ENCODE measurements at places on chromosomes 2 and 18.

GRCh38 chr2:29742656-29743055 is 178.7 kb downstream of the ALK start:
- DNase-seq, result no peak

- DNase-seq, result no peak
These were observed 94.8 kb upstream of the LTBP1 start for GRCh38 chr2:32851777-32852439.

DNA sequence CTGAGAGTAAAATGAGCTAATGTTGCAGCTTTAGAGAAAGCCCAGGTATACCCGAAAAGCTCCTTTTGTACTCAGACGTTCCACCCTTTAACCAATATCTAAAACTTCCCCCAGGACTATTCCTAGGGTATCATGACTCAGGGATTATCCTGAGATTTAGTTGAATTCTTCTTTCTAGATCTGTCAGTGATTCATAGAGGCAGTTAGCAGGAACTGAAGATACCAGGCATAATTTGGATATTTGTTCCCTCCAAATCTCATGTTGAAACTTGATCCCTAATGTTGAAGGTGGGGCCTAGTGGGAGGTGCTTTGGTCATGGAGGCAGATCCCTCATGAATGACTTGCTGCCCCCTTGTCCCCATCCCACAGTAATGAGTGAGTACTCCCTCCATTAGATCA is 161.2 kb upstream of the LRP1B start:
- DNase-seq, result no peak

DNA sequence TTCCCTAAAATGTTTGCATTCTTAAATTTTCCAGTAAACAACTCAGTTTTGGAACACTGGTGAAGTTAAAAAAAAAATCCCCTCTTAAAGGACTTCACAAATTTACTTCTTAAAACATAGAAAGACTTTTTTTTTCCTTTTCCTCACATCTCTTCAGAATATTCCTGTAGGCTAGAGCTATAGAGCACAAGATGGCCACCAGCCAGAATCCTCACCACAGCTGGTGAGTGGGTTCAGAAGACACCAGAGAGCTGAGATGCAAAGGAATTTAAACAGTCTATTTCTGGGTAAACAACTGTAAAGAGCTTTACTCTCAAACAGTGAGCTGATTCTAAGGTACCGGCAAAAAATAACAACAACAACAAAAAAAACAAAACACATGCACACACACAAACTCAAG is 252.8 kb downstream of the LRP1B start:
- DNase-seq, result no peak

DNA sequence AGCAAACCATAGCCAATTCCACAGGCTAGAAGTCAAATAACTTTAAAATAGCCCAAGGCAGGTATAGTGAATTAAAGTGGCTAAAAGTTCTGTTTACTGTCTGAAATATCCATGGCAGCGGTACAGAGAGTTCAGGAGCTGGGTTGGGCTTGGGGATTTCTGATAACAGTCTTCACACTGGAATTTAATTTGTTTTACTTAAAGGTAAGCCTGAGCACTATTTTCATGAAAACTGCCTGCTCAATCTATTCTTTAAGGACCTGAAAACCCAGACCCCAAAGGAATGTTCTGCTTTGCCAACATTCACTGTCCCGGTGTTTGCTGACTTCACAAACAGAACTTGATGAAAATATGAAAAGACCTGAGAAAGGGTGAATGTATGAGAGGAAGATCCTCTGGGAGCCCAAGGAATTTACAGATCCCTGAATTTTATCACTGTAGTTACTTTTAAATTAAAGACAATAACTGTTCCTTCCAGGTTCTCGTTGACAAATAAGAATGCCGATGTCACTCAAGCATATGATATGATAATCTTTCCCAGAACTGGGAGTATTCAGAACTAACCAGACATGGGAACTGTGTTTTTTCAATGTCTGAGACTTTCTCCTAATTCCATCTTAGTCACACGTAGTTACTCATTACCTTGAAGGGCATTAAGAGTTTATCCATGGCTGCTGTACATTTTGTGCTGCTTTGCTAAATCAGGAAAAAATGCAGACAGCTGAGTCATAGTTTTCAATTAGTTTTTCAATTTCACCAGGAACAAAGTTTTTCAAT is 28.3 kb upstream of the ITGB6 start:
- no peak for DNase-seq

DNA sequence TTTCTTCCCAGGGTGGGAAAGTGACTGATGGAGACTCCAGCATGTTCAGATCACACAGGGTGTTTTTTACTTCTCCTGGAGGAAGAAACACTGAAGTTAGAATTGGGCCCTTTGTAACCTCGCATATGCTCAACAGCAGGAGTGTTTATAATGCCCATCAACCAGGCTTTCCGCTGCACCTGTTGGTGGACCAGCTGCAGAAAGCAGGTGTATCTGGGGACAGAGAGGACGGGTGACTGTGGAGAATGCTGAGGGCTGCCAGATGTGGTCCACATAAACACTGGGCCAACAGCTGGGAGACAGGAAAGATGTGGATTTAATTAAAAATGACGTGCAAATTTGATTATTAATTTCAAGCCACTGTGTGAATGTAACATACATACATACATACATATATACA is 335.5 kb upstream of the SPRED2 start:
- DNase-seq, result no peak

- no peak for DNase-seq
These were observed 266.9 kb downstream of the DYSF start for GRCh38 chr2:71720283-71720560.

- DNase-seq, result no peak
These were observed 19.4 kb upstream of the TMX3 start for GRCh38 chr18:68734308-68734707.

DNA sequence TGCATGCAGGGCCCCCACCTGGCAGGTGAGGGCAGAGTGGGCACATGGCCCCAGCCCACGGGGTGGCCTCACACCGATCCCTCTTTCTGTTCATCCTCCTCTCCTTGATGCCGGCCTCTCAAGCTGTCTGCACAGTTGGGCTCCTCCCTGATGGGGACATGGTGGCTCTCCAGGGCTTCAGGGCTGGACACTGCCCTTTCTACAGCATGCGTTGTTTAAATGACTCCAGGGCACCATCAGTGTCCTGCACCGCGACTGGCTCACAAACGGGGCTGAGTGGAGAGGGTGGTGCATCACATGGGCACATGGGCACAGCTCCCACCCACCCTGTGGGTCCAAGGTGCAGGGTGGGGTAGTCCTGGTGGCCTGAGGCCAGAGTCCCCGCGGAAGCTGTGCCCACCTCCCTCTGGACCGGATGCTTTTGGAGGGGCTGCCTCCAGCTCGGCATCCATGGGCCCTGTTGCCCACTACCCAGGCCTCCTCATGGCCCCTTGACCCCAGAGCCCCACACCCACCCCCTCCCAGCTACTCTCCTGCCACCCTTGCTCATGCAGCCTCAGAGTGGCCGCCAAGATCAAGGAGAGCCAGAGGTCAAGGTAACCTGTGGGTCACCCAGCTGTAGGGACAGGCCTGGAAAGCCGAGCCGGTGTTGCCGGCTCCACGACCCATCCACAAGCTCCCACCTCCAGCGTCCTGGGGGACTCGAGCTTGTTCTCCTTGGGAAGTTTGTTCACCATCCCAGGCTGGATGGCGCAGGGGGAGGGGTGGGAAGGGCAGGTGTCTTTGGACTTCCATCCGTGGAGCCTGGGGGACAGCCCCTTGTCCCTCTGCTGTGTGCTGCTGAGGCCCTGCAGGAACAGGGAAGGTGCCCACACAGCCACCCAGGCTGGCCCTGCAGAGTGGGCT is 12.3 kb upstream of the SNED1 start:
- no peak for DNase-seq

GRCh38 chr2:69138793-69139459 is 125.9 kb downstream of the ANTXR1 start:
- no peak for DNase-seq

DNA sequence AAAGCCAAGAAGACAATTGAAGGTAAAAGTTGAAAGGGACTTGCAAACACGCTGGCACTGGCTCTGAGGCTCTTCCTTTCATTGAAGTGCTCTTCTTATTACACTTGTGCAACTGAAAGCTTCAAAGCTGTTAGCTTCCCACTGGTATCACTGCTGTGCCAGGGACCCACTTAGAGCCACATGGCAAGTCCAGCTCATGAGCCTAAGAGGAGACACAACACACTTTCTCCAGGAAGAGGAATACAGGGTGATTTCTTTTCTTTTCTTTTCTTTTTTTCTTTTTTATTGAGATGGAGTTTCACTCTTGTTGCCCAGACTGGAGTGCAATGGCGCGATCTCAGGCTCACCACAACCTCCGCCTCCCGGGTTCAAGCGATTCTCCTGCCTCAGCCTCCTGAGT is 218.2 kb downstream of the ATAD2B start:
- no peak for DNase-seq

DNA sequence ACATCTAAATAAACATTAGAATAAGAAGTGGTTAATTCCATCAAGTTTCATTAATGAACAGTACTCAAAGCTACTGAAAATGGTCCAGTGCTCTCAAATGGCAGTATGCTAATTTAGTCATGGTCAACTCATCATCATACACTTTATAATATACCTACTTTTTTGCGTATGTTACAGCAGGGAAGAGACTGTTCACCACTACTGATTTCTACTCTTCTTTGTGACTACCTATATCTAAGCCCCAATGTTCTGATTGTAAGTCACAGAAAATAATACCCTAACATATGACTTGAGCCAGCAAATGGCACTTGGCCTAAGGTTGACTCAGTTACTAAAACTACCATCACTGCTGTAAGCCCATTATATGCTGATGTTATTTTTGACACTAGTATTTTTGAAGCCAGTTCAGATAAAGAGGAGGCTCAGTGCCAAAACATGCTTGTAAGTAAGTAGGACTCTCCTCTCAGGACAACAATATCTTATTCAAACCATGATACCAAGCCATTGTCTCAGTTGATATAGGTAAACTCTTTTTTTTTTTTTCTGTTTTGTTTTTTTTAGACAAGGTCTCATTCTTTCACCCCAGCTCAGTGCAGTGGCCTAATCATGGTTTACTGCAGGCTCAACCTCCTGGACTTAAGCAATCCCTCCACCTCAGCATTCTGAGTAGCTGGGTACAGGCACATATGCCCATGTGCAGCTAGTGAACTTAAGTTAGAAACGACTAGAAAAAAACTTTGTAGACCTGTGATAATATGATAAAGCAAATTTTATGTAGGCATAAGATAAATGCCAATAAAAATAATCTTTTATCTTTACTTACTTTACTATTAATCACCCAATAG is 266.9 kb downstream of the ZNF385B start:
- DNase-seq, result no peak

- DNase-seq, result no peak
These were observed 510.1 kb upstream of the SLC8A1 start for GRCh38 chr2:40962026-40962425.

DNA sequence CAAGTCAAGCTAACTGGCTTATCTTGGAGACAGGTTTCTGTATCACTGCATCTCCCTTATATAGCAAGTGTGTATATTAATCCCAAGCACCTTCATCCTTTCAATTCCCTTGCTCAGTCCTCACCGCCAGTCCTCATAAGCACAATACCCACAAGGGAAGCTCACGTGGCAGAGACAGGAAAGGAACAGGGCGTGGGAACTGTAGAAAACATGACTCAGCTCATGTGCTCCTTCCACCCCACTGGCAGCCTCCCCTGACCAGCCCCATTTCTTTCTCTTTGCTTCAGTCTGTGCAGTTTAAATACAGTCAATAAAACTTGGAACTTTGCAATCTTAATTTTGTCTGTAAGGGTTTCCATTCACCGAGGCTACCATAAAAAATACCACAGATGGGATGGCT is 36.5 kb upstream of the CDH19 start:
- DNase-seq, result no peak

GRCh38 chr2:125638345-125638744 is 1017.6 kb upstream of the GYPC start:
- no peak for DNase-seq

DNA sequence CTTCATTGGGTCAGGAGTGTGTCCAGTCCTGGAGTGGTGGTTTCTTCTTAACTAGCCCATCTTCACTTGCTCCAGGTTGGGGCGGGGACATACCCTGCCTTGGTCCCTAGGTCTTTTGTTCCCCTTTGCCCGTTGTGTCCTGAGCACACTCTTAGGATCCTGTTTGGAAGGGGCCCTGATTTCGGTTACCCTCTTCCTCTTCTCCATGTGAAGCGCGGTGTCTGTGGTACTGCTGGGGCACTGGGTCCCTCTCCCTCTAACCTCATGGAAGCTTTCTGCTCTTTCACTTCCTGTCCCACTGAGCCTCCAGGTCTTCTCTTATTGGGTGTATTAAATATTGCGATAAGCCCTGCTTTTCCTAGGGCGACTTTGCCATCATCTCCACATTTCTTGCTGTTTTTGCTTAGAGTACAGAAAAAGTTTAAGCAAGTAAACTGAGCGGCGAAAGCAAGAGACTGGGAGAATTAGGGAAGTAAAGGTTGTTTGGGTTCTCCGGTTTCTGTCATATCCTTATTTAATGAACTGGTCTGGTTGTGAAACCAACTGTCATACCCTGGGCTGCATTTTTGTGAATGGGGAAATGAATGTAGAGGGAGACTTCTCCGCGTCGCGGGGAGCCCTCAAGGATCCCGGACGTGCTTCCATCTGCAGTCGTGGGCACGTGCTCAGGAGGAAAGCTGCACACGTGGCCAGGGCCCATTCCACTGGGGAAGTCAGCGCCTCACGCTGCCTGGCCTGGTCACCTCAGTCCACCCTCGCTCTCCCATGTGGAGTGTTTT is 73.8 kb upstream of the B3GNT7 start:
- DNase-seq, result no peak

- DNase-seq, result no peak
These were observed 129.5 kb downstream of the RHBDD1 start for GRCh38 chr2:226965376-226965775.

- DNase-seq, result no peak
These were observed 27.0 kb upstream of the INO80D start for GRCh38 chr2:206112846-206113547.

- DNase-seq, result no peak
These were observed 342.6 kb upstream of the HS6ST1 start for GRCh38 chr2:128661311-128661710.

- DNase-seq, result no peak
These were observed 174.8 kb downstream of the TWIST2 start for GRCh38 chr2:239022437-239023260.

DNA sequence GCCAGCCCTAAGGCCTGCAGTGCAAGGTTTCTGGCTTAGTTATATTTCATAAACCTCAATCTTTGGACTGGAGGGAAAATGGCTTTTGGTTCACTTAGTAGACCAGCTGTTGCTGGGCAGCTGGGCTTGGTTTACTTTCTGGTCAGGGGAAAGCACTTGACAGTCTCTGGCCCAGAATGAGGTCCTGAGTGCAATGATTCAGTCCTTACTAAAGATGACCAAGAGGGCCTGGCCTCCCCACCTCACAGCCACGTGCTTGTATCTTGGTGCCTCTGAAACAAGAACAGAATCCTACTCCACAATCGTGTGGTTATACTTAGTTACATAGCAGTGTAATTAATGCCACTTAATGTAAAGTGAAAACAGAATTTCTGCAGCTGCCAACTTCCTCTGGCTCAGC is 325.5 kb upstream of the MEIS1 start:
- no peak for DNase-seq

- DNase-seq, result no peak
These were observed 51.9 kb upstream of the ODC1 start for GRCh38 chr2:10499911-10500521.

- DNase-seq, result no peak
These were observed 12.4 kb upstream of the RPL37A start for GRCh38 chr2:216486271-216486670.

All from SK-N-DZ (cell line).